Stimulated activated CD4-positive, alpha-beta T cell treated with anti-CD3 and anti-CD28 coated beads, Interleukin-15, amount 100 ng/mL, for 48 hours (primary cell): ENCODE measurements at places on chromosomes 16 and 17.

- DNase-seq: no peak
Observed at GRCh38 chr16:53018834-53019416, 33.8 kb downstream of the CHD9NB start.

DNA sequence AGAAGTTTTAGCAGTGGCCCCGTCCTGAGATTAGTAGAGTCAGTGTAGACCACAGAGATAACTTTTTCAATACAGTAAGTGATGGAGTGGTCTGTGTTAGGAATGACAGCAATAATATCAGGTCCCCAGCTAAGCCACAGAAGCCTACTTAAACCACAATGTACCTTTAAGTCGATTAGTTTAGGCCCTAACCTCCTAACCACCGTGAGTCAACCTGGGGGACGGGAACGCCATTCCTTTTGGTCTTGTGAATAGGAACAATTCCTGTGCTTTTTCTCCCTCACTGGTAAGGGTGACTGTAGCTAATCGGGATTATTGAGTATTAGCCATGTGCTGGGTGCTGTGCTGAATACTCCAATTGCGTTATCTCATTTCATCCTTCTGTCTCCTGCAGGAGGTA, 14.0 kb downstream of the YPEL2 start:
- no peak for DNase-seq

DNA sequence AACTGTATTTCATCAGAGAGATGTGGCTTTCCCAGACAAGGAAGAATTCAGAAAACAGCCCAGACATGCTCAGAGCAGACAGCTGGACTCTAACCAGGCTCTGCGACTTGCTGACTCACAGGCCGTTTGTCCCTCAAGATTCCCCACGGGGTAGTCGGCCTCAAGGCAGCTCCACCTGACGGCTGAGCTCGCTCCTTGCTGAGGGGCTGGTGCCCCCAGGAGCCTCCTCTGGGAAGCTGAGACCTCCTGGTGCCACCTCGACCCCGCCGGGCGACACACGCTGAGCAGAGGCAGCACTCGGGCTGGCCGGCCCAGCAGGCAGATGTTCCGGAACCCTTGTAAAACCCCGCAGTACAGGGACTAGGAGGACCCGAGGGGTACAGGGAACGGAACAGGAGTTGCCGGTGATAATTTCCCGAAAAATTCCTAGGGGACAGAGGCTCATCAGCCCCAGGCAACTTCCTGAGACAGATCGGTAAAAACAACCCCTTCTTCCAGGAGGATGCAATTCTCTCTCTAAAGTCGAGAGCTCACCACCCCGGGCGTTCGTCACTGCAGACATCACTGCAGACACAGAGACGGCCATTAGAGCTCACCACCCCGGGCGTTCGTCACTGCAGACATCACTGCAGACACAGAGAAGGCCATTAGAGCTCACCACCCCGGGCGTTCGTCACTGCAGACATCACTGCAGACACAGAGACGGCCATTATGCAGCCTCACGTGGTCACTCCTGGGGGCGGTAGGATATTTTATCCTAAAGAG, 19.9 kb downstream of the RPH3AL start:
- DNase-seq: no peak

GRCh38 chr17:55625521-55625920, 97.1 kb downstream of the TMEM100 start:
- DNase-seq: no peak

- DNase-seq: no peak
Observed at GRCh38 chr17:21842332-21843317, 150.3 kb downstream of the KCNJ18 start.

- no peak for DNase-seq
Observed at GRCh38 chr17:31845291-31845690, 13.8 kb downstream of the COPRS start.

- DNase-seq: no peak
Observed at GRCh38 chr16:24135624-24136565, 120.2 kb upstream of the CACNG3 start.

GRCh38 chr16:47198180-47198575, 54.4 kb upstream of the NETO2 start:
- no peak for DNase-seq
